ENCODE measurements at places on chromosomes 7 and 10. TPM values are rescaled to one million over a fixed set of nuclear protein-coding genes. Genes with fewer than 3 reads are reported as not detected.

The SPDYE1 gene
- 0.10 TPM for total RNA-seq

The ATG9B gene
- total RNA-seq: 15.4 TPM

The HOXA11 gene
- total RNA-seq: 0.20 TPM

The PIP gene
- not detected for total RNA-seq

GRCh38 chr7:23918286-23918685 lies 208.3 kb downstream of the STK31 start:
- no peak for DNase-seq

GRCh38 chr7:25968205-25968993 lies 183.6 kb upstream of the NFE2L3 start:
- no peak for DNase-seq

- no peak for DNase-seq
These were observed 104.0 kb upstream of the NANOS1 start for GRCh38 chr10:118925404-118926071.

DNA sequence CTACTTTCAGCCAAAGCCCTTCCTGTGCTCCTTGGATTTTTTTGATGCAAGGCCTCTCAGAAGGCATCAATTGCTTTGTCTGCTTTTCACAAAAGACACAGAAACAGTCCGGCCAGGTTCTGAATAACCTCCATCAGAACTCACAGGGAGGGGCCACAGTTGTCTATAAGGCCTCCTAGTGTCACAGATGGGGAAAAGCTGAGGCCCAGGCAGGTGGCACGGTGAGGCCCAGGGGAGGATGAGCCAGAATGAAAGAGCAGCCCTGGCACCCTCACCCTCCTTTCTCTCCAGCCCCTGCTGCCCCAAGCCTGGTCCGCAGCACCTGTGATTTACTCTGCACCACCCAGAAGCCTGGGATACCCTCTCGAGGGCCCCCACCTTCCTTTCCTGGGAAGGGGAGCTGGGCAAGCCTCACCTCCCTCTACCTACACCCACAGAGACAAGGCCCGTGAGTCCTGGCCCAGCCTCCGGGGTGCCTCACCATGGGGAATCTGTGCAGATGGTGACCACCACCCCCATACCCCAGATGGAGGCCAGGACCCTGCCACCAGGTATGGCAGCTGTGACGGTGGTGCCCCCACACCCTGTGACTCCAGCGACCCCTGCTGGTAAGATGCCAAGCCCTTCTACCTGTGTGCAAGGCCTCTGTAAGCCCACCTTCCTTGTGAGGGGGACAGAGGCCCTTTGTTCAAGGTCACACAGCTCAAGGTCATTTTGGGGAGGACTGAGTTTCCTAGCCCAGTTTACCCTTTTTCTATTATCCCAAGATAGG lies 26.2 kb upstream of the ZNF467 start:
- DNase-seq: no peak

Data from skin of body (tissue), 3 donors.